ENCODE measurements at places on chromosomes 1 and 21.
A peak's percentile ranks its signal among the peaks of the same experiment; 100 is the strongest.

GRCh38 chr1:209104646-209105045, 478.9 kb upstream of the CAMK1G start:
- no peak for DNase-seq

GRCh38 chr1:64093941-64094340, 109.5 kb upstream of the UBE2U start:
- no peak for DNase-seq

GRCh38 chr1:86504137-86504479, 35.4 kb downstream of the CLCA1 start:
- DNase-seq = peak; percentile 35

- DNase-seq = peak; percentile 94
Observed at GRCh38 chr21:34907461-34908418, 141.4 kb downstream of the RUNX1 start.

DNA sequence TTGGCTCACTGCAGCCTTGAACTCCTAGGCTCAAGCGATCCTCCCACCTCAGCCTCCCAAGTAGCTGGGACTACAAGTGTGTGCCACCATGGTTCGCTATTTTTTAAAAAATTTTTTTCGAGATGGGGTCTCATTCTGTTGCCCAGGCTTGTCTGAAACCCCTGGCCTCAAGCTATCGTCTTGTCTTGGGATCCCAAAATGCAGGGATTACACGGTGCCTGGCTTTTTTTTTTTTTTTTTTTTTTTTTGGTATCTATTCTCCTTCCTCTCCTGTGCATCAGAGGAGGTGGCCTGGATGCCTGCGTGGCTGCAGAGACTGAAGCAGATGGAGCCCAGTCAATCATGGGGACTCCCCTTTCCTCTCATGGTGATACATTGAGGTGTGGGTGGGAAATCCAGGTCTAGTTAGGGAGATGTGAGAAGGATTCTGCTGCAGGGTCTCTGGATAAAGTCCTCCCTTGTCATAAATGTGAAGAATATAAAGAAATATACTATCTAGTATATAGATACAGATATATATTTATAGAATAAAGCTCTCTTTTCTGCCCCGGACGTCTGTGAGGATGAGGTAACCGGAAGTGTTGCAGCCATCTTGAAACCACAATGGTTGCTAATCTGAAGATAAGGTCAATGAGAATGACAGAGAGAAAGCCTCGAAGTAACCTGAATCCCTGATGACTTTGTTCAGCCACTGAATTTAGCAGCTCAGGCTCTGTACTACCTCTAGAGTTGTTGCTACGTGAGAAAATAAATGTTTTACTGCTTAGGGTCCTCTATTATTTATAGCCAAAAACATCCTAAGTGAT, 19.5 kb upstream of the RGSL1 start:
- DNase-seq = peak; percentile 90

DNA sequence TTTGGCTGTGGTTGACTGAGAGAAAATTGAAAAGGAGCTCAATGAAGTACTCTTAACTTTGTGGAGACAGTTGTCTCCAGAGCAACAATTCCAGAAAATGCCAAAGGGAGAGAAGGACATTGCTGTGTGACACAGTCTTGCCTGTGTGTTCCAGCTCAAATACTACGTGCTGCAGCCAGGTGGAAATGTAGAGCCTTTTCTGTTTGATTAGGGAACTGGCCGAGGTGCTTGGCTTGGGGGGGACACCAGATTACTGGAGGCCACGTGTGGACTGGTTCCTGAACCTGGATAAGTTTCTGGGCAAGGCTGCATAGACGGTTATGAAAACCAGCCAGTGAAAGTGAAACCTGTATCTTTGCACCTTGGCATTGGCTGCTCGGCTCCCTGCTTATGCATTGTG, 217.9 kb downstream of the CTH start:
- no peak for DNase-seq

GRCh38 chr21:42495765-42496119, 282 bp downstream of the RSPH1 start:
- DNase-seq = no peak

DNA sequence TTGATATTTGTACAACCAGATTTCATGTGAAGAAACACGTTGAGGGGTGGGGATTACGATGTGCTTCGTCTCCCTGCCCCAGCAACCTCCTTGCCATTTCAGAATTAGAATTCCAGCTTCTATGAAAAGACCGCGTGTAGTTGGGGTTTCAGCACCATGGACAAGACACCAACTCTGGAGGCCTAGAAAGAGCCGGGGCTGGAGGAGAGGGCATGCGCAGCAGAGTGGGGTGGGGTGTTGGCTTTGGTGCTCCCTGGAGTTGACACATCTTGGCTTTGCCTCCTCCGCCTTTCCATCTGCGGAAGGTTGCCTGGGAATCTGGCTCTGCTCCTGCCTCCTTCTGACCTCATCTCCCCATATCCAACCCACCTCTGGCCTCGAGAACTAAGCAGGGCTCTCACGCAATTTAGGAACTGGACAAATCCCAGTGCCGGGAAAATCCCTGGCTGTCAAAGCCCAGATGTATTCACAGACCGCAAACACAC, 11.8 kb downstream of the HTR6 start:
- peak; percentile 55 for DNase-seq

GRCh38 chr1:12588695-12589094, 29.3 kb downstream of the DHRS3 start:
- DNase-seq = no peak

DNA sequence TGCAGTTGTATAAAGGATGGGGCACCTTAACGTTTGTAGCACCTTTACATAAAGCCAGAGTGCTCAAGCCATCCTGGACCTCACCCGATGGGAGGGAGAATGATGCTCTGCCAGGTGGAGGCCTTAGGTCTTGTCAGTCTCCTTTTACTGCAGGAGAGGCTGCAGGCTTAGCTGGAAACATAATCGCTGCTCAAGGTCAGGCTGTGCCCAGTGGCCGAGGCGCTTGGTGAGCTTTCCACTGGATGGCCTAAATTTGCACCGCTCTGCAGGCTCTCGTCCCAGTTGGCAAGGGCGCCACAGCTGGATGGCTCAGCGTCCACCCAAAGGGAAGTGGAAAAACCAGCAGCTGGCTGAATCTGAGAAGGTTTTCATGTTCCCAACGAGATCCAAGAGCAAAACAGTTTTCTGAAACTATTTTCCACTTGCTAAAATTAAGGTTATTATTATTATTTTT, 438.9 kb downstream of the CAMTA1 start:
- DNase-seq = no peak

- DNase-seq = peak; percentile 17
Observed at GRCh38 chr1:23865543-23865930, 2.6 kb downstream of the FUCA1 start.

- DNase-seq = peak; percentile 94
Observed at GRCh38 chr1:21916447-21917238, 20.5 kb downstream of the HSPG2 start.

DNA sequence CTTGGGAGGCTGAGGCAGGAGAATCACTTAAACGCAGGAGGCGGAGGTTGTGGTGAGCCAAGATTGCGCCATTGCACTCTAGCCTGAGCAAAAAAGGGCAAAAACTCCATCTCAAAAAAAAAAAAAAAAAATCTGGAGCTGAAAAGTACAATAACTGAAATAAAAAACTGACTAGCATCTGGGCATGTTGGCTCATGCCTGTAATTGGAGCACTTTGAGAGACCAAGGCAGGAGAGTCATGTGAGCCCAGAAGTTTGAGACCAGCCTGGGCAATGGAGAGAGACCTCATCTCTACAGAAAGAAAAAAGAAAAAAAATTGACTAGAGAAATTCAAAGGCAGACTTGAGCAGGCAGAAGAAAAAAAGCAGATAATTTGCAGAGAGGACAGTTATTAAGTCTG, 18.1 kb downstream of the CLDN19 start:
- no peak for DNase-seq

DNA sequence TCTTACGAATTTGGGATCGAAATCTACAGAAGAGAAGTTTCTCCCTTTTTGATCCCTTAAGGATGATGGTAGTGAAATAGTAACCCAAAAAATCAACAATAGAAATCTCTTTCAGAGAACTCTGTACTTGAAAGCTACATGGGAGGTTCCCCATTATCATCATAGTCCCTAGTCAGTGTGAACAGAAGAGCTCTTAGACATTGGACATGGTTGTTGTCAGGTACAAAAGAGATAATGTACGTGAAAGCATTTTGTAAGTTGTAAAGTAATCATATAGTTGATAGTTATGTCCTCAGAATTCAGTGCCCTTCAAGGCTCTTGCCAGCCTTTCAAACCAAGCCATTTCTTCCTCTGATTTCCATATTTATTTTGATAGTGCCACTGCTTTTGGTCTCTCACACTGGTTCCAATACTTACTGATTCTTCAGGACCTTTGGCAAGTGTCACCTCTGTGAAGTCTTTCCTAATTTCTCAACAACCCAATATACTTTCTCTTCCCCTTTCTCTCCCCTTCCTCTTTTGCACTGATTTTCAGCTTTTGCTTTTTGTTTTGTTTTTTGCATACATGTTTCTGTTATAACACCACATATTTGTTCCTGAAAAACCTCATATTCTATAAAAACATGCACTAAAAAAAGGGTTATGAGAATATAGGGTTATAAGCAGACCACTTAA, 22.4 kb downstream of the VPS45 start:
- peak; percentile 16 for DNase-seq

- peak; percentile 20 for DNase-seq
Observed at GRCh38 chr1:45430490-45430889, 60.5 kb downstream of the TESK2 start.

- peak; percentile 53 for DNase-seq
Observed at GRCh38 chr1:24248859-24249258, 61.8 kb upstream of the IFNLR1 start.

- peak; percentile 42 for DNase-seq
Observed at GRCh38 chr1:190000365-190000872, 477.2 kb downstream of the BRINP3 start.

DNA sequence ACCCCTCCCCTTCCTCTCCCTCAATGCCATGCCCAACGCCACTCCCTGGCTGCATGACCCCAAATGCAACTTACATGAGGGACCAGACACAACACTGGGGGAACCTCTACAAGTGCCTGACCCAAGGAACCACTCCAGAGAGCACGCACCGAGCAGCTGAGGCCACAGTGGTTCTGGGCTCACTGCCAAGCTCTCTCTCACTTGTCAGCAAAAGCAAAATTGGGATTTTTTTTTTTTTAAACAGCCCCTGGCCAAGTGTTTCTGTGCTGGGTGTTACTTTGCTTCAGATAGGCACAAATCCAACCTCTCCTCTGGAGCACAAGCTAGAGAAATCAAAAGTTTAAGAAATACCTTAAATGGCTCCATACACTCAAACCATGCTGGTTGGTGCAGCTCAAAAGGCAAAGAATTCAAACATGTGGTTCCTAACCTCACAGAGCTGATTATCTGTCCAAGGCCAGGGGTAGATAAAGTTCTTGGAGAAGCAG, 363.0 kb downstream of the SETD4 start:
- DNase-seq = peak; percentile 91

DNA sequence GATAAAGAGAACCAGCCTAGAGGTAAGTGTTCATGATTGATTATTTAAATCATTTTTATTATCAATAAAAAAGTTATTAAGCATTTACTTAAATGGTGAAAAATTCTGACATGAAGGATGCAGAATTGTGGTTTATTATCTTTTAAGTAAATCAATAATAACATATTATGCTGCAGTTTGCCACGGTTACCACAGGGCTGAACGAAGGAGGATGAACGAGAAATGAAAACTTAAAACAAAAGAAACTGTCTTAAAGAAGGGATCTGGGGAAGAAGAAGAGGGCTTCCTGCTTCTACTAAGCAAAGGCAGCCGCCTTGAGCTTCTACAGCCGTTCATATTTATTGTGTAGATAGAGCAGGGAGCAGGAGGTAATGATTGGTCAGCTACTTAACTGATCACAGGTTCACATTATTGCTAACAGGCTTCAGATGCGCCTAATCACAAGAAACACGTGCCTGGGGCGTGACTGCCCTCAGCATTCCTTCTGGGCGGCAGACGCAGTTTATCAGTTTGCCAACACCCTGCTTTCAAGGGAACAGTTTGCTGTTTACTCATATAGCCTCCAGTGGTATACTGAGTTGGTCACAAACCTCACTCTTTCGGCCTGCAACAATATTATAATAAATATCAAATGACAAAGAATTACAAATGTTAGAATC, 5.8 kb upstream of the FNBP1L start:
- peak; percentile 77 for DNase-seq

GRCh38 chr1:160647329-160647720, 481 bp upstream of the SLAMF1 start:
- no peak for DNase-seq

DNA sequence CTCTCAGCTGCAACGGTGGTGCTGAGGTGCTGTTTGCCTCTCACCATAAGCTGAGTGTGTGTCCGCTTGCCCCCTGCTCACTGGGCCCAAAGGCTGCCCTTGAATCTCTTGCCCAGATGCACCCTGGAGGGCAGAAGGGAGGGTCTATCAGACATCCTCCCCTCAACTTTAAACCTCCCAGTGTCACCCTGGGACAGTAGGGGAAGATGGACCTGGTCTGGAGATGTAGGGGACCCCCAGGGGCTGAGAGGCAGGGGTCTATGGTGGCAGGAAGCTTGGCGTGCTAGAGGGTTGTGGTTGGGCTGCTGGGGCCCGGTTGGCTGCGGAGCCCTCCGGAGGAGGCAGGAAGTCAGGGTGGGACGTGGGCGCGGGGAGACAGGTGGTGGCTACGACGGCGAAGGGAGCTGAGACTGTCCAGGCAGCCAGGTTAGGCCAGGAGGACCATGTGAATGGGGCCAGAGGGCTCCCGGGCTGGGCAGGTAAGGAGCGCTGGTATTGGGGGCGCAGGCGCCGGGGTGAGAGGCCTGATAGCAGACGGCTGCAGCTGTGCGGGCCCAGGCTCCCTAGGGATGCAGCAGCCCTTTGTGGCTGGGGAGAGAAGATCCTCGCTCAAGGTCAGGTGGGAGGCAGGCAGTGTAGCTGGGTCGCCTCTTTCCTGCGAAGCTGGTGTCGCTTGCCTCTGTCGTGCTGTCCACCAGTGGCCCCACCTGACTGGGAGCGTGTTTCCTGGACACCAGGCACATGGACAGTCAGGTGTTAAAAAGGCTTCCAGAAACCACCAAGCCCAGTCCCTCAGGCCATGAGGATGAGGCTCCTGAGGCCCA, at the start of gene LCK:
LCK (plus strand) TSS at position 373 of the 824 bp plus-strand sequence. CDS start 23,065 bp downstream, outside the sequence.
- no peak for DNase-seq

DNA sequence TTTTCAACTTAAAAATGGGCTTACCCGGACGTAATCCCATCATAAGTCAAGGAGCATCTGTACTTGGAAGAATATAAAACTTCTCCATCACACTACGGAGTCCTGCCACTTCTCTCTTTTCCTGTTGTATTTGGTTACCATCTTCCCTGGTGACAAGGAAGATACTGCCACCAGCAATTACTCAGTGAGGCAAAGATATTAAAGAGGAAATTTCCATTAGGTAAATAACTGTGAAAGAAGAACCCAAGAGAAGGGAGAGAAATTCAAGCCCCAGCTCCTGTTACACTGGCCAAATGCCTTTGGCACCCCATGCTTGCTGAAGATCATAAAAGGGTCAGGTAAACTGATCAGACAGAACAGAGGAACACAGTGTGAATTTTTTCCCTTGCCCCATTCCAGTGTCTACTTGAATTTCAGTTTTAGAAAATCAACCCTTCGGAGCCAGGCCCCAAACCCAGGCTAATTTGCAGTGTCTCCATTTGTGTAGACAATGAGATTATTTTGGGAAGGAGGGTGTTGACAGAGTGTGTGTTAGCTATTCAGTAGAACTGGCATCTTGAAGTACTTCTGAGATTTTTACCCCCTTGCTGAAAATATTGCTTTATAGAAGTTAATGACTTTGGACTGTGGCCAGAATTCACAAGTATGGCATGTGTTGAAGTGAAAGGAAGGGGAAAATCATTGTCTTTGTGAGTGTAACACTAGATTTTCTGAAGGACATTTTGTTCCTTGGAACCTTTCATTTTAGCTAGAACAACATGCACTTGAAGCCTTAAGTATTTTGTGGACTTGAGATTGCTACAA, 167.1 kb downstream of the DHRS3 start:
- no peak for DNase-seq

- DNase-seq = no peak
Observed at GRCh38 chr1:97094247-97094972, 372.8 kb downstream of the PTBP2 start.
